RPMI7951 (cell line): ENCODE measurements at places on chromosomes 12 and 14.

DNA sequence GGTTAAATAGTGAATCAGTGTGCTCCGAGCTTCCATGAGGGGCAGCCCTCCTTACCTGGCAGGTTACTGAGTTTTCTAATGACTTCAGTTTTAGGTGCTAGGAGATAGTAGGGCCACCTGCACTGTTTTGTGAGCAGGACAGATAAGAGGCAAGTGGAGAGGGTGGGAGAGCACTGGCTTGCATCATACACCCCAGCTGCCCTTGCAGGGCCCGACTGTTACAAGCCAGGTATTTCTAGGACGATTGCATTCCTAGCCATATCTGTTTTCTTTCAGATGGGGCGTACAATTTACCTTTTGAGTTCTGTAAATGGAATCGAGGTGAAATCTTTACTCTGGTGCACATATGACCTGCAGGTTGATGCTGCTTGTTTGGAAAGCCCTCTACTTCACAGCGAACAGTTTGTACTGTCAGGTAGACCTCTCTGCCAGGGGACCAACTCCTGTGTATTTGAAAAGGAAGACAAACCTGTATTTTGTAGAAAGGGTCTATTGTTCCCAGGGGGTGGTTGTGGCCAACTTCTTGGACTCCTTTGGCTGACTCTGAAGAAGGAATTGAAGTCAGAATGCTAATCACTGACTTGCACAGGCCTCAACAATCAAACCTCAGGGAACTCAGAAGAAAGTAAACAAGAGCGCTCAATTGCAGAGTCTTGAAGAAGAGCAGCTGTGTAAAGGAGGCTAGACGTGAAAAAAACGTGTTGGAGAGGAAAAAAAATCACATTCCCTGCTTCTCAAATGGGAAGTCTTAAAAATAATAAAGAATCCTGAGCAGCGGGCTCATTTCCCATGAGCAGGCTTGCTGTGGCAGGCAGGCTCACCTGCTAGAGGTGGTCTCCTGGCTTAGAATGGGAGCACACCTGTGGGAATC is 57.3 kb downstream of the ETV6 start:
- DNase-seq = no peak

DNA sequence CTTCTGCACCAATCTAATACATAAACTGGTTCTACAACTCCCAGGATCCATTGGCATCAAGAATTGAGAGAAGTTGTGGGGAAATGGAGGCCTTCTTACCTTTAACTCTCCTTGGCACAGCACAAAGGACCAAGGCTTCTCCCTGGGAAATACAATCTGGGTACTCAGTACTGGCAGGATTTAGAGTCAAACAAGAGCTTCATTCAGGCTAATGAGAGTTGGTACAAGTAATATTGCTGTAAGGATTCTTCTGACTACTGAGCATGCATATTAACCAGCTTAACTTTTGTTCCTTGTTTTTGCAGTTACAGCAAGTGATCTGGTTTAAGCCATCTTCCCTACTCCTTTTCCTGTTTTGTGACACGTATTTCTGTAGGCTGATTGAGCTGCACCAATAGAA is 76.2 kb upstream of the FERMT2 start:
- DNase-seq = no peak

GRCh38 chr14:70036665-70037064 is 152.1 kb downstream of the SLC8A3 start:
- DNase-seq = no peak

GRCh38 chr12:87259391-87259790 is 769.8 kb downstream of the C12orf50 start:
- no peak for DNase-seq

- DNase-seq = no peak
Observed at GRCh38 chr14:87231336-87232026, 761.5 kb downstream of the GALC start.

DNA sequence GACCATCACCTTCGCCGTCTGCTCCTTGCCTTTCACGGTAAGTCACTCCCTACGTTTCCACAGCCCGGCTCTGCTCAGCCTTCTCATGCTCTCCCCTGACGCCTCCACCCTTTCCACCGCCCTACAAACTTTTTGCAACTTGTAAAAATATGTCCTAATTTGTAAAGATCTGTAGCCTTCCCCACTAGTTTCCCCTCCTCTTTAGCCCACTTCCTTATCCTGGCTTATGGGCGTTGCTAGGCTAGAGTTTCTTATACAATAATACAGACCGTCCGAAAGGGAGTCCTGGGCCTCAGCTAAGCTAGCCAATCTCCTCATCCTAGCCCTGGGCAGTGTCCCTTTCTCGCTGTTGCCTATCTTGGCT is 1.2 kb downstream of the PTGER2 start:
- no peak for DNase-seq

- no peak for DNase-seq
Observed at GRCh38 chr12:39406262-39406661, 36.7 kb downstream of the KIF21A start.

GRCh38 chr12:108815875-108816594 is 41.3 kb downstream of the SSH1 start:
- DNase-seq = no peak
